Activated T-helper 17 cell treated with anti-CD3 and anti-CD28 coated beads, Interleukin-2, amount 50 U/mL, for 72 hours (primary cell): ENCODE measurements at places on chromosomes 12 and 14. TPM values are rescaled to one million over a fixed set of nuclear protein-coding genes. Genes with fewer than 3 reads are reported as not detected.

DNA sequence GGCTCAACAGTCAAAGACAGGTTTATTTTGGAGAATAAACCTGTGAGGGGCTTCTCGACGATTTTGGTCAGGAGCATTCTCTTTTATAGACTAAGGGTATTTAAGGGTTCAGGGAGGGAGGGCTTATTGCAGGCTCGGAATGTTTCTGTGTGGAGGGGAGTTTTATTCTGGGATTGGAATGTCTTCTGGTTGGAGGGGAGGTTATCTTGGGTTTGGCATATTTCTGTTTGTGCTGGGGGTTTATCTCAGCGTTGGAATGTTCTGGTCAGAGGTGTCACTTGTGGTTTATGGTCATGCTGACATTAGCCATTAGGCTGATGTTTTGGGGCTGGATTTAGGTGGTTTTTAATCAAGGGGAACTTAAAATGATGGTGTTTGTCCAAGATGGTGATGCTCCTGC lies 103.9 kb downstream of the SUDS3 start:
- no peak for ATAC-seq

- ATAC-seq: no peak
These were observed 48.2 kb upstream of the FRMD6 start for GRCh38 chr14:51603495-51603894.

The TTC9 gene
- 4.7 TPM for total RNA-seq

GRCh38 chr14:72577521-72577920 lies 316.4 kb downstream of the DPF3 start:
- ATAC-seq: no peak

GRCh38 chr14:42563313-42563712 lies 956.6 kb downstream of the LRFN5 start:
- ATAC-seq: no peak

The CSRP2 gene
- 3.1 TPM for total RNA-seq

The LRP6 gene
- 0.61 TPM for total RNA-seq
